Diencephalon (tissue), 1 donor: ENCODE measurements at places on chromosomes 1 and 21. TPM values are rescaled to one million over a fixed set of nuclear protein-coding genes. Genes with fewer than 3 reads are reported as not detected.

The FMO4 gene
- total RNA-seq: 0.46 TPM

The RGS13 gene
- total RNA-seq: 1.2 TPM

The METTL18 gene
- 11.5 TPM for total RNA-seq

The RUNX3 gene
- 0.23 TPM for total RNA-seq
